Nephron progenitor cell (in vitro differentiated cells): ENCODE measurements at places on chromosomes 4 and X.

- DNase-seq = no peak
These were observed 100.9 kb upstream of the ATP6AP2 start for GRCh38 chrX:40479777-40480318.

DNA sequence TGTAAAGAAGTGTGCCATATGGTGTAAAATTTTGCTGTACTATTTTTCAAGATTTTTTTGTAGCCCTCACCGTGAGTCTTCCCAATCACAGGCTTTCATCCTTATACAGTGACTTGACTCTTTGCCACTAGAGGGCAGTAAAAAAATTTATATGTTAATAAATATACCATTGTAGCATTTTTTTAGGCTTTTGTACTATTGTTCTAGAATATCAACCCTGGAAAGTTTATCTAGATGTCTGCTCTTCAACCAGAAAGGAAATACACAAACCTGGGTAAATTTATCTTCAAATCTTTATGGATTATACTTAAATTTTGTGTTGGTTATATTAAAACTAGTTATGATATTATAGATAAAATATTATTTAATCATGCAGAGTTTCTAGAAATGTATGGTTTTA lies 235.3 kb downstream of the TENM3 start:
- DNase-seq = no peak

GRCh38 chr4:152028131-152028530 lies 267.3 kb upstream of the GATB start:
- DNase-seq = no peak

- DNase-seq = no peak
These were observed 359 bp upstream of the GAB3 start for GRCh38 chrX:154751203-154751668.

- no peak for DNase-seq
These were observed 291.3 kb upstream of the TRAM1L1 start for GRCh38 chr4:117376692-117377091.

DNA sequence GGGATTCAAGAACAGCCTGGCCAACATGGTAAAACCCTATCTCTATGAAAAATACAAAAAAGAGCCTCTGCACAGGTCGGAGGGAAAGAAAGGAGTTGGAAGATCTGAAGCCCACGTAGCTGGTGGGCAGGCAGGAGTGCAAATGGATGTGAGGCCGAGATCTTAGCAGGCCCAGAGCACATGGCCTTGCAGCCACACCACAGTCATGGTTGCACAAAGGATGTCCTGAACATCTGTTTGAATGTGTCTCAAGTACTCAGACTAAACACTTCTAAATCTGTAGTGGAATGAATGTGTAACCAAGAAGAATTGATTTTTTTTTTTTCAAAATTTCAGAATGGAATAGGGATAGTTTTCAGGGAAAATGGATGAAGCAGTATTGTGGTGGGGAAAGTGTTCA lies 10.8 kb downstream of the CA5B start:
- DNase-seq = no peak

DNA sequence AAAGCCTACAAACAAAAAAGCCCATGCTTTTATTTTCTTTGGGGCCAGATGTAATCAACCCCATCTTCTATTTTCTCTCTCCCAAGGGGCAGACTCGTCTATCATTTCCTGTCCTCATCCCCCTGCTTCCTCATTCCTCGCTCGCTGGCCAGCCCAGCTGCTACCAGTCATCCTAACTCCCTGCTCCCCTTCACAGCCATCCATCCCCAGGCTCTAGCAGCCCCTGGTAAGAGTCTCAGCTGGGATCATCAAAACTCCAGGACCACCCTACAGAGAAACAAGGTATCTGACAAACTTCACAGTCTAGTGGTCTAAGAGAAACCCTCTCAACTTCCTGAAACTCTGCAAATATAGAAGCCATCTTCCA lies 23.6 kb downstream of the SH3KBP1 start:
- DNase-seq = peak; percentile 16

DNA sequence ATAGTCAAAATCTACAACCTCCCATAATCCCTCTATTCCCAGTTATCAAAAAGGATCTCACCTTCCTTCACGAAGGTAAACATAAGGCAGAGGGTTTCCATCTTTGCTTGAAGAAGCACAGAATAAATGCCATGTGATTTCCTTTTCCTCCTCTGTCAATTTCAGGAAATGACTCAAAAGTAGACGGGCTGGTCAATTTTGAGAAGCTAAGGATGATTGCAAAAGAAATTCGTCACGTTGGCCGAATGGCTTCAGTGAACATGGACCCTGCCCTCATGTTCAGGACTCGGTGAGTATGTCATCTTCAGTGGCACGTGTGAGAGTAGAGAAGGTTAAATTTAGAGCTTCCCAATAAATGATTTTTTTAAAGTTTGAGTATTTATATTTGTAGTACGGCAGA lies 240.2 kb downstream of the RAPGEF2 start:
- no peak for DNase-seq

DNA sequence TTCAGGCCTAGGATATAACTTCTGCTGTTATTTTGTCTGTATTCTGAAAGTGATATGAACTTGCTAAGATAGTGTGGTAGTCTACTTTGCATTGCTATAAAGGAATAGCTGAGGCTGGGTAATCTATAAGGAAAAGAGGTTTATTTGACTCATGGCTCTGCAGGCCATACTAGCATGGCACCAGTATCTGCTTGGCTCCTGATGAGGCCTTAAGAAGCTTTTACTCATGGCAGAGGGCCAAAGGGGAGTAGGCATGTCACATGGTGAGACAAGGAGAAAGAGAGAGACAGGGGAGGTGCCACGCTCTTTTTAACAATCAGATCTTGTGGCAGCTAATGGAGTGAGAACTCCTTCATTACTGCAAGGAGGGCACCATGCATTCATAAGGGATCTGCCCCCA lies 247.3 kb downstream of the GPAT3 start:
- no peak for DNase-seq

DNA sequence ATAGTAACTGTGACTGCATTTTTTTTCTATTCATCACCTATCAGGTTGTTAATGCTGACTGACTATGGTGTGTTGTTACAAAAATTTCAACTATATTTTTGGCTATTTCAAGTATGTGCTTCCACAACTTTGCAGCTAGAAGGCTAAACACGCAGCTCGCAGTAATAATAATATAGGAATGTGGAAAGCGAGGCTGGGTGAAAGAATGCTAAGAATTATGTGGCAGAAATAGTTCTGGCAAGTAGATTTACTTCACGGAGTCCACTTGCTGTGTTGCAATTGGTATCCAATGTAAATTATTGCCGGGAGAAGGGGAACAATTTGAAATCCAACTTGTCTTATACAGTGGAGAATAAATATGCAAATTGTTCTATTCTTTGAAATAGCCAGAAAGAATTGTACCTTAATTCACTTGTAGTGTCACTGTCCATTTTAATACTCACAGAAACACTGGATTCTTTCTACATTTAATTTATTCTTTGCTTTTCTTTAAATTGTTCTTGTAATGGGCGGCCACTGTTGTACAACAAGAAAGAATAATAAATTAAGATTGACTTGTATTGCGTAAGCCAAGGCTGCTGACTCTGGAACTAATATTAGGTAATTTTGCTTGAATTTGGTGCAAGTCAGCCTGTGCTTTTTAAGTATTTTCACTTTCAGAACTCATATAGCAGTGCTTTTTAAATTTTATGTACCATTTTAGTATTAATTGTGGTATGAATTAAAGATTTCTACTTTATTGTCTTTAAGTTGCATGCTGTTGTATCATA lies 154.9 kb downstream of the FRMPD4 start:
- no peak for DNase-seq

GRCh38 chr4:150540536-150540935 lies 41.4 kb upstream of the MAB21L2 start:
- DNase-seq = no peak

GRCh38 chr4:165686756-165687155 lies 186.3 kb upstream of the TLL1 start:
- no peak for DNase-seq

DNA sequence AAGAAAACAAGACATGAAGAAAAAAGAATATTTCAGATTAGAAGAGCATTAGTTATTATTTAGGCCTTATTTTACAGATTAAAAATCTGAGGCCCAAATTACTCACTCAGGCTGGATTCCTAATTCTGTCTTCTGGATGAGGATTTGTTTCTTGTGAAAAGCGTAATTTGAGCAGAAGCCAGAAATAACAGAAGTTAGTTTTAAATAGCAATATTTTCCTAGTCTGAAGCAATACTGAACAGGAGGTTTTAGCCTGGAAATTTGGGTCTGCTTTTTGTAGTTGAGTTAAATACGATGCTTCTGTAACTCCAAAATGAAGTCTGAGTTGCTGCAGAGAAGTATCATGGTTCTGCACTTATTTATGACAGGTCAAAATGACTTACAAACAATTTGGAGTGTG lies 124.9 kb downstream of the RTL3 start:
- DNase-seq = no peak

DNA sequence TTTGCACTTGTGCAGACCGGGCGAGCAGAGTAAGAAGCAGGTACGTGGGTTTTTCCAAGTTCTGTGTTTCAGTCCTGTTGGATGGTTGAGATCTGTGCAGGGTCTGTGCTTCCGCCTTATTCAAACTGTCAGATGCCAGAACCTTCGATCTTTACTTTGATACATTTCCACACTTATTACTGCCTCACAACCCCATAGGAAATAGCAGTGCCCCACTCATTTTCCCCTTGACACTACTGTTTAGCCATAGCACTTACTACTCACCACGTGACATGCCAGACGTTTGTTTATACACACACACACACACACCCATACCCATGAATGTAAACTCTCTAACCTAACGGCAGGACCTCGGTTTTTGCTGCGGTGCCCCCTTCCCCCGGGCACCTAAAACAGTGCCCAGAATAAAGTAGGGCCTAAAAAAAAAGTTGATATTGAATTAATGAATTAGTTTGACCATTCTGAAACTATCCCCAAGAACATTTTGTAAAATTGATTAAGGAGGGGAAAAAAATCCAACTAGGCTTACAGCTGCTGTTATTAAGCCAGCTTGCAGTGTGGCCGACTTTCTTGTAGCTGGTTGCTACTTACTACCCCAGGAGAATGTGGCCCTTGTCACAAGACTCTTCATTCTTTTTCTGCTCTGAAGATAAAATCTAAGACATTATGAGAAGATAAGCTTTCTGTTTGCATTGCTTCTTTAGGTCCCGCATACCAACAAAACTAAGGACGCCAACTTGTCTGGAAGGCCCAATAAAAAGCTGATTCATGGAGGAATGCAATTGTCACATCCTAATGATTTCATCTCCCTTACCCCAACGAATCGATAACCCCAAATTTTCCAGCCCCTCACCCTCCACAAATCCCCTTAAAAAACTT lies 704 bp upstream of the SEPSECS start:
- no peak for DNase-seq

DNA sequence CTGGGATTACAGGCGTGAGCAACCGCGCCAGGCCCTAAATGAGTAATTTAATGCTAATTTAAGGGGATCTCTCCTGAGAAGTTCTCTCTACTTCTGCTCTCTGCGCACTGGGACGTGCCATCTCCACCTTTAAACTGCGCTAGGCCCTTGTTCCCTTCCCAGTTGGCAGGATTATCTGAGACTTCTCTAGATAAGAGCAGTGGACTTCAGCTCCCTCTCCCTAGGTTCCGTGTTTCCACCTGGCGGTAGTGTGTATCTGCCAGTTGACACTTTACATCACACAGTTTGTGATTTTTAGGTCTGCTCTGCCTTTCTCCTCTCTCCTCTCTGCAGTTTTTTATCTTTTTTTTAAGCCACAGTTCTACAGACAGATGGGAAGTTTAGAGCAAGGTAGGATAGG lies 40.2 kb downstream of the ARHGAP10 start:
- no peak for DNase-seq

DNA sequence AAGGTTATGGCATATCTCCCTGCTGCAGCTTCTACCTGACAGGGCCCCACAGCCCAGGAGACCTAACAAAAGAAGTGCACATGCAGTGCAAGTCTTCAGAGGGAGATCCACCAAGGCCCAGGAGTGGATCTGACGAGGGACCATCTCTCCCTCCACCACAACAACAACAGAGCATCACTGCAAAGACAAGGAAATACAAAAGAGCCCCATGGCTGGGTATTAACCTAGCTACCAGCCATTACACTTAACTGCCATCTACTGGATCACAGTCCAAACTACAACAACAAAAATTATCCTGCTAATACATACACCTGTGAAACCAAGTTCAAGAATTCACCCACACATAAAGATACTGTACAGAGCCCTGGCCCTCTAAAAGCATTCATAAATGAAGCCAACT lies 280.2 kb upstream of the SLC7A11 start:
- no peak for DNase-seq

GRCh38 chr4:154625971-154626370 lies 13.5 kb upstream of the FGG start:
- DNase-seq = no peak

DNA sequence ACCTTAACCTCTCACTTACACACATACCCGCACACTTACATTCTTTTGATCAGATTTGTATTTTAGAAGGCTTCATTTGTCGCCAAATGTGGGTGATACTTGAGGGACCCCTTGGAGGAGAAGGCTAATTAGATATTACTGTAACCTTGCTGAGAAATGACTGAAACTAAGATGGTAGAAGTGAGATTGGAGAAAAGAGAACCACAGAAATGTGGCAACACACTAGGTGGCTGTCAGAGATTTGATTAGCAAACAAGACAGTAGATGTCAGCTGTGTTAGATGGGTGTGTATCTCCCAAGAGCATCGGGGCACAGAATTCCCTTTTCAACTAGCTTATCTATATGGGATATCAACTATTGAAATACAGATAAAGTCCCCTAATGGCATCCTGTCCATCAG lies 149.3 kb upstream of the FABP2 start:
- DNase-seq = no peak
